ENCODE measurements at places on chromosomes 6 and 20.
A peak's percentile ranks its signal among the peaks of the same experiment; 100 is the strongest.

GRCh38 chr6:69866351-69866769, at the start of gene COL19A1:
Gene COL19A1 (plus strand): TSS chr6:69866556. CDS start chr6:69879568, 13,012 bp downstream.
- DNase-seq: no peak

GRCh38 chr20:56909918-56910714, 281.0 kb downstream of the TFAP2C start:
- DNase-seq: no peak

DNA sequence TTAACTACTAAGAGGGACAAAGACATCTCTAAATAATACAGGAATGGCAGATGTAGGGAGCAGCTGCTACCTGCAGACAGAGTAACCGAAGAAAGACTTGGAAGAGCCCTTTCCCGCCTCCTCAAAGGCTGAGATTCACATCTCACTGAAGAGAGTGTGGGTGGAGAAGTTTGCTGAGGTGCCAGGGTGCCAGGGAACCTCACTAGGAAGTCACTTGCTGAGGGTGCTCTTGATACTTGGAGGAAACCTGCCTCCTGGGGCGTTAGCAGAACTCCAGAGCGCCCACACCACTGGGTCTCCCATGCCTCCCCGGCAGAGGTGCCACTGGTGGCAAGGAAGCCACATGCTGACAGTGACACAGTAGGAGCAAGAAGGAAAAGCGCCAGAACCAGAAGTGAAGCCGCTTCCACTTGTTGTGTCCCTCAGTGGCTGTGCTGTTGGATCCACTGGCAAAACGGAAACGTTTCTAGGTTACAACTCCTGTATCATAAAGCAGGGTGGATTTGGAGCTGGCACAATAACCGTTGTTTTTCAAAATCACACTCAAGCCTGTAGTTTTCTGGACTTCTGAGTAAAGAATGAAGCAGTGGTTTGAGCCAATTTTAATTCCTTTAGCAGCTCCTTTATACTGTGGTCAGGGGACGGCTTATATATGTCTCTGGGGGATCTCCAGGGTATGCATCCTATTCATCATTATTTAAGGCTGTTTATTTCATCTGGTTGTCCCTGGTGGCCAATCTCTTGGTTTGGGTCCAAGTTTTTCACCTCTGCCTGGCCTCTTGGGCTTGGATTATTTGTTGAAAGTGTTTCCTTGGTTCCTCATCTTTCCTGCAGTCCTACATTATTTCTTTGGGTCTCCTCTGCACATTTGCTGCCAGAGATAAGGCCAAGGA, 64.5 kb downstream of the CDC5L start:
- DNase-seq: peak; percentile 36

DNA sequence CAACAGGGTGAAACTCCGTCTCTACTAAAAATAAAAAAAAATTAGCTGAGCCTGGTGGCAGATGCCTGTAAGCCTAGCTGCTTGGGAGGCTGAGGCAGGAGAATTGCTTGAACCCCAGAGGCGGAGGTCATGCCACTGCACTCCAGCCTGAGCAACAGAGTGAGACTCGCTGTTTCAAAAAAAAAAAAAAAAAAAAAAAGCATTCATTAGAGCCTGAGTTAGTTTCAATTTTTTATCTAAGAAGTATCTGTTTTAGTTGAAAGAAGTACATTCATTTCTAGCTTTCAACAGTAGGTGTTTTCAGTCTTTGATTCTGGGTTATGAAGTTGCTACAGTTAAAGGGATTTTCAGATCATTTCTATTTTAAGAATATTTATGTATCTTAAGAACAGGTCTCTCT, 42.2 kb downstream of the ZNF292 start:
- DNase-seq: no peak

GRCh38 chr20:25408170-25408547, 686 bp downstream of the GINS1 start:
- no peak for DNase-seq

- peak; percentile 90 for DNase-seq
These were observed 413.7 kb upstream of the SULF2 start for GRCh38 chr20:48198929-48199451.

- no peak for DNase-seq
These were observed 320.0 kb downstream of the GJA1 start for GRCh38 chr6:121755485-121755884.

GRCh38 chr6:37696220-37696840, 1.4 kb downstream of the MDGA1 start:
- no peak for DNase-seq

DNA sequence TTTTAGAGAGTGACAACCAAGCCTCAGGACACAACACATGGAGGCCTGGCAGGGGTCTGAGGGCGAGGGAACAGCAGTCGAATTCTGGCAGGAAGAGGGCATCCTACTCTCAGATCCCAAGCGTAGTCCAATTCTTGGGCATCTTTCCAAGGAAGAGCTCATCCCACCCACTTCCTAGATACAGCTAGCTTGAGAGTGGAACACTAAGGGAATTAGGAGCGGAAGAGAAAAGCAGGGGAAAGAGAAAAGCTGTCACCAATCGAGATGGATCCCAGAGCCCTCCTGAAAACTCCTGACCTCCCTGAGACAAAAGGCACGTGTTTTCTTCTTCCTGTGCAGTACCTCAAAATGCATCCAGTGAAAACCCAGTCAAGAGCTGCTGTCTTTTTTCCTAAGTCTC, 67.1 kb downstream of the GFOD1 start:
- no peak for DNase-seq

GRCh38 chr20:21609981-21610380, 95.5 kb upstream of the PAX1 start:
- no peak for DNase-seq

DNA sequence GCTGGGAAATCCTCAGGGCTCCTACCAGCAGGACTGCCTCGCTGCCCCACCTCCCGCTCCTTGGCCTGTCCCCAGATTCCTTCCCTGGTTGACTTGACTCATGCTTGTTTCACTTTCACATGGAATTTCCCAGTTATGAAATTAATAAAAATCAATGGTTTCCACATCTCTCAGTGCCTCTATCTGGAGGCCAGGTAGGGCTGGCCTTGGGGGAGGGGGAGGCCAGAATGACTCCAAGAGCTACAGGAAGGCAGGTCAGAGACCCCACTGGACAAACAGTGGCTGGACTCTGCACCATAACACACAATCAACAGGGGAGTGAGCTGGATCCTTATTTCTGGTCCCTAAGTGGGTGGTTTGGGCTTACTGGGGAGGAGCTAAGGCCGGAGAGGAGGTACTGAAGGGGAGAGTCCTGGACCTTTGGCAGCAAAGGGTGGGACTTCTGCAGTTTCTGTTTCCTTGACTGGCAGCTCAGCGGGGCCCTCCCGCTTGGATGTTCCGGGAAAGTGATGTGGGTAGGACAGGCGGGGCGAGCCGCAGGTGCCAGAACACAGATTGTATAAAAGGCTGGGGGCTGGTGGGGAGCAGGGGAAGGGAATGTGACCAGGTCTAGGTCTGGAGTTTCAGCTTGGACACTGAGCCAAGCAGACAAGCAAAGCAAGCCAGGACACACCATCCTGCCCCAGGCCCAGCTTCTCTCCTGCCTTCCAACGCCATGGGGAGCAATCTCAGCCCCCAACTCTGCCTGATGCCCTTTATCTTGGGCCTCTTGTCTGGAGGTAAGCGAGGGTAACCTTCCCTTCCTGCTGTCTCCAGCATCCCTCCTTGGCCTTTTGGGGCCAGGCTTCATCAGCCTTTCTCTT, at the start of gene CFB:
Gene CFB (plus strand): TSS at position 589 of the 863 bp plus-strand sequence. CDS start 127 bp downstream, at position 716.
- DNase-seq: peak; percentile 37

DNA sequence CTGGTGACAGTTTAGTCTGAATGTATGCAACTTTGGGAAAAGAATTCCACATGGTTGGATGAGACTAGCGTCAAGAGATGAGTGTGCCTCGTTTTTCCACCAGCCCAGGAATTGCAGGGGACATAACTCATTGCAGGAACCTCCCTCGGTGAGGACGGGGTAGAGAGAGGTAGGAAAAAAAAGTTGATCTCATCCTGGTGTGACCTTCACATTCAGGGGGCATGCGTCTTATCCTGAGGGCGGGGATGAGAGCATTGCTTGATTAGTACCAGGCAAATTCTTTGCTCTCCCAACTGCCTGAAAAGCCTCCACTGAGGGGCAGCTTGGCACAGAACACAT, 11.8 kb downstream of the TLDC2 start:
- DNase-seq: no peak

DNA sequence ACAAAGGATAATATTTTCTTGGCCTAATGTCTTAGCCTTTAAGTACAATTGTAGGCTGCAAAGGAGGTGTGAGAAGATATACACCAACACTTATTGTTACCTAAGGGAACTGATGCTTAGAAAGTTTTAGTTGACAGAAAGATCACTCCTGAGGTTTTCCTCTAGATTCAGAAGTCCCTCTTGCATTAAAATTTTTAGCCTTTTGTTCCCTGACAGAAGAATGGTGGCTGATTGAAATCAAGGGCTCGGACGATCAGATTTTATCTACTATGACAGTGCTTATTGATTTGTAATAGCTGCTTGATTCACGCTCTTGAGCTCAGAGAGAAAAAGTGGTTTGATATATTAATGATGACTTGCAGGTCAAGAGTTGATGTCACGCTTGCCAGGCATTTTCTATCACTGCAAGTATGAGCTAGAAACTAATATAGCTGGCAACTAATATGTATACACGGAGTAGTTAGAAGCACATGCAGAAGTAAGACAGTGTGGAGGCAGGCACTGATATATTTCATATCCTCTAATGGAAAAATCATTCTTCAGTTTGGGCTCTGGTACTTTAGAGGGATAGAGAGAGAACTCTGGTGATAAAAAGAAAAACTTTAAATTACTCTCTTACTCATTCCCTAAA, 246.6 kb upstream of the ID4 start:
- no peak for DNase-seq

GRCh38 chr6:11172501-11173327, 59.8 kb downstream of the NEDD9 start:
- DNase-seq: no peak

DNA sequence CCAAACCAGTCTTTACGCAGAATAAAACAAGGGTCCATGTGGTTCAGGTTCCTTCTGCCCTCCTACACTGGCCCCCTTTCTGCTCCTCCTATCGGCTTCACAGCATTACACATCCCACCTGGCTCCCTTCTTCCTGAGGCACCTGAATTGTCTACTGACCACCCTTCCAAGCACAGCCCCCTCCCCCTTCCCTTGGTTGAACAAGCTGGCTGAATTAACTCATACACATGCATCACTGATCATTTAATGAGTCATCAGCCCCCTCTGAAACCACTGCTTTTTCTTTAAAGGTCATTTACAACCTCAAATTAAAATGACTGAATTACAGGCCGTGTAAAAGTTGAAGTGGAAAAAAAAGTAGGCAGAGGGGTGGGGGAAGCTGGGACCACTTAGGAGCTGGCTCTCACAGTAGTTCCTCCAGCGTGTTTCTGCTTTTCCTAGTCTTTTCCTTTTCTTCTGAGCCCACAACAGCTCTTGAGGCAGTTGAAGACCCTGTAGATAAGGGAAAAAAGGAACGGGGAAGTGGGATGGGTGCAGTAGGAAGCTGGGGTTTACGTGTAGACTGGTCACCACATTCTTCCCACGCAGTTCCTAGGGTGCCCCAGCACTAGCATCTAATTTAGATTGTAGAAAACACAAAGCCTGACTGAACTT, 67.6 kb downstream of the FYN start:
- DNase-seq: no peak

GRCh38 chr20:37543828-37544227, 16.2 kb upstream of the BLCAP start:
- no peak for DNase-seq

DNA sequence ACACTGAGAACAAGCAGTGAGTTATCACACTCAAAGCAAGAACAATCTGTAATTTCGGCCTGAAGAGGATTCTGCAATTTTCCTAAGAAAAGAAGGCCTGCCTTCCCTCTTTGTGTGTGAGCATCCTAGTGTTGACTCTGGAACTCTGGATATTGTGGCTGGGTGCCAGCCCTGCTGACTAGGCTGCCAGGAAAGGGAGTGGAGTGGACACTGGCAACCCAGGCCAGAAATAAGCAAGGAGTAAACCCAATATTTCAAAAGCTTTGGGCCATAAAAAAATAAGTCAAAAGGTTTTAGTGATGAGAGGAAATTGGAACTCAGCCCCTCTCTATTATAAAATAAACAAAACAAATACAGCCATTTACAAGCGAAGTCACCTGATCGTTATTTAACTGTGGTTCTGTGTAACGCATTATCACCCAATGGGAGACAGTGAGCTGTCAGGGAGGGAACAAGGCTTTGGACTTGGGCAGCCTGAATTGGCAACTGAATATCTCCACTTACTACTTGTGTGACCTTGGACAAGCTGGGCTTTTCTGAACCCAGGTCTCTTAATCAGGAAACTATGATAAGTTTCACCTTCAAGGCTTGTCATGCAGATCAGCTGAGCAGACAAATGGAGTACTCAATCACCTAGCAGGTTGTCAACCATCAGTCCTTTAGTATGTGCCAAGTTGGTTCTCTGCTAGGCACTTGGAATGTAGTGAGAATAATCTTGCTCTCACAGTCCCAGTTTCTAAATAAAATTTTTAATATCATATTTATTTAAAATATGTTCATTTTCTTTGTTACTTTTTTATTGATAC, 196.2 kb downstream of the PAX1 start:
- no peak for DNase-seq

GRCh38 chr6:45488889-45489288, 111.2 kb upstream of the SUPT3H start:
- DNase-seq: no peak

GRCh38 chr6:10553871-10554270, 32.7 kb downstream of the GCNT2 start:
- no peak for DNase-seq

DNA sequence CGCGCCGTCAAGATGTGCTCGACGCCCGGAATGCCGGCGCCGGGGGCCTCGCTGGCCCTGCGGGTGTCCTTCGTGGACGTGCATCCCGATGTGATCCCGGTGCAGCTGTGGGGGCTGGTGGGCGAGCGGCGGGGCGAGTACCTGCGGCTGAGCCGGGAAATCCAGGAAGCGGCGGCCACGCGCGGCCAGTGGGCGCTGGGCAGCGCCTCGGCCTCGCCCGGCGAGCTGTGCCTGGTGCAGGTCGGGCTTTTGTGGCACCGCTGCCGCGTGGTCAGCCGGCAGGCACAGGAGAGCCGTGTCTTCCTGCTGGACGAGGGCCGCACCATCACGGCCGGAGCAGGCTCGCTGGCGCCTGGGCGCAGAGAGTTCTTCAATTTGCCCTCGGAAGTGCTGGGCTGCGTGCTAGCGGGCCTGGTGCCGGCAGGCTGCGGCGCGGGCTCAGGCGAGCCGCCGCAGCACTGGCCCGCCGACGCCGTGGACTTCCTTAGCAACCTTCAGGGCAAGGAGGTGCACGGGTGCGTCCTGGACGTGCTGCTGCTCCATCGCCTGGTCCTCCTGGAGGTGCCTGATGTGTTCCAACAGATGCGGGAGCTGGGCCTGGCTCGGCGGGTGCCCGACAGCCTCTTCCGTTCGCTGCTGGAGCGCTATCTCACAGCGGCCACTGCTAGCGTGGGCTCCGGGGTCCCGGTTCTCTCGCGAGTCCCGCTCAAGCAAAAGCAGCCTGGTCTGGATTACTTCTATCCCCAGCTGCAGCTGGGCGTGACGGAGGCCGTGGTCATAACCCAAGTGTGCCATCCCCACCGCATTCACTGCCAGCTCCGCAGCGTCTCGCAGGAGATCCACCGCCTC, 656 bp downstream of the TDRD6 start:
- DNase-seq: no peak

All from fibroblast of skin of left biceps (primary cell).